Stimulated activated CD4-positive, alpha-beta T cell treated with anti-CD3 and anti-CD28 coated beads, Interleukin-15, amount 100 ng/mL, for 1 hour (primary cell): ENCODE measurements at places on chromosomes 4 and X.

DNA sequence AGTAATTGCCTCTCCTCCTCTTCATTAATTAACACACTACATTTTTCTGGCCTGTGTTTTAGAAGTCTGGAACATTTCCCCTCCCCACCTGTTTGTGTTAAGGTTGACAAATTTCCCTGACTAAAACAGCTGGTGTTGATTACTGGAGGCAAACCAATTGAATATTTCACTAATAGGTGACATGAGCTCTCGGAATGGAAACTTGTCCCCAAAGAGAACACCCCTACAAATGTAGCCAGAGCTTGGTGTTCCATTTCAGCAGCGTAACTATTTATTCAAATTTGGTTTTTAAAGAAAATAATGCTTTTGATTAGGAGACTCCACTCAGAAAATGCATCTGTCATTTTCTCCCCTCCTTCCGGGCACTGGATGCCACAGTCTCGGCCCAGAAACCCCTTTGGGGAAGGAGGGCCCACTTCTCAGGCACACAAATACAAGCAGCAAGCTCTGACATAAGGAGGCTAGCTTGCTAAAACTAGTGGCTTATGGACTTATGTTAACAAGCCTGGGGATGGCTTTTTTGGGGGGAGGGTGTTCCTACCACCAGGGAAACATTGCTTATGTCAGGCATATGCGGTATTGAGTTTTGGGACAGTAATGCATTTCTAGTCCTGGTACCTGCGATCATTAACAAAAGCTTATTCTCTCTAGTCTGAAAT lies 2.2 kb downstream of the RNF150 start:
- DNase-seq = no peak

DNA sequence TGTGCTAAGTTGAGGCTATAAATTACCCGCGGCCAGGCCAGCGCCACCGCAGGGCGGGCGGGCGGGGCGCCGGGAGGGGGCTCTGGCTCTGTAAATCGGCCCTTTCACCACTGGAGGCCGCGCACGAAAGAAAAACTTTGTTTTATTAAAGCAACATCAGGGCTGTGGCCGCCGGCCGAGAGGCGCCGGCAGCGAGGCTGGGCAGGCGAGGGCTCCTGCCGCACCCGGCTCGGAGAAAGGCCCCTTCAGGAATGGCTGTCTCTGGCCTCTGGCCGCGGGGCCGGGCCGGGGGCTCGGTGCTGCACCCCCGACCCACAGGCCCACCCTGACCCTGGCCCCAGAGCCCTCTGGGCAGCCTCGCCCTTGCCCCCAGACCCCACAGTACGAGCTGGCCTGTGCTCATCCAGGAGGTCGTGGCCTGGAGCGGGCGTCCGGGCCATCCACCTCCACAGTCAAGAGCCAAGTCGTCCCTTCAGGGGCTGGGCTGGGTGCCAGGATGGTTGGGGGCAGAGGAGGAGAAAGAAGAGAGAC lies 29.5 kb upstream of the FGFR3 start:
- no peak for DNase-seq

DNA sequence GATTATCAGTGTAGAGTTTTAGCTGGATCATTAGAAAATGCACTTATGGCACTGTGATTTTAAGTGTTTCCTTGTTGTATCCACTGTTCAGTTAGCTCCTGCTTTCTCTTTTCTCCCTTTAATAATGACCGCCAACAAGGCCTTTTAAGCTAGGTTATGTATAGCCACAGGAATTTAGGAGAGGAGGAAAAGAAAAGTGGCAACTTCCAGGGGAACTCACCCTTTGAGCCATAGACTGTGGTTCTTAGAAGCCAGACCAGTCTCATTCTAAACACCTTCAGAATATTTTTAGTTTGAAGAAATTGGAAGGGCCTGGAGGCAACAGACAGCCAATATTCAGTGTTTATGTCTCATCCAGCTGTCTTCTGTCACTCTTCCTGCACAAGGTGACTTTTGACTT lies 6.1 kb downstream of the FGF2 start:
- DNase-seq = no peak

DNA sequence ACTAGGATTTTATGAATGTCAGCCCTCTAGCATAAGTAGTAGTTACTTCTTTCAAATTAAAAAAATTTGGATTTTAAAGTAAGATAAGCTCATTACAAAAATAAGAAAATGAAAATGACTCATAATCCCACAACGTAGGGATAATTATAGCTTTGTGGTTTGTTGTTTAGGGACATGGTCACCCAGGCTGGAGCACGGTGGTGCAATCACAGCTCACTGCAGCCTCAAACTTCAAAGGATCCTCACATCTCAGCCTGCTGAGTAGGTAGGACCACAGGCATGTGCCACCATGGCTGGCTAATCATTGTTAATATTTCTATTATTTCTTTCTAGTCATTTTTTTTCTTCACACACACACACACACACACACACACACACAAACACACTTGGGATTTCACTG lies 57.6 kb downstream of the PLAC1 start:
- no peak for DNase-seq

DNA sequence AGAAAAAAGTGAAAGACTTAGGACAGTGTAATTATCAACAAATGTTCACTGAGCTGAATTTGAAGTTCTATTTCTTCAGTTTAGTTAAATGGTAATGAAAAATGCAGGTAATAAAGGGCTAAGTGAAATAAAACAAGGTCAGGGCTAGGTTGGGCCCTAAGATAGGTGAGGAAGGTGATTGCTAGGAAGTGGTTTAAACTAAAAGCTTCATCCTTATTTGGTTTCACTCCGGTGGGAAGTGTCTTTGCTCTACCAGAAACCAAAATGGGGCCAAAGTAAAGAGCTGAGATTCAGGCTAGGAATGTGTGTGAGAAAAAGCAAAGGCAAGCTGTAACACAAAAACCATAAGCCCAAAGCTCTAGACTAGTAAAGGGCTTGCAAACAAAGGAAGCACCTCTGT lies 31.0 kb downstream of the TAB3 start:
- DNase-seq = no peak
